ENCODE measurements at places on chromosomes 16 and 17. TPM values are rescaled to one million over a fixed set of nuclear protein-coding genes. Genes with fewer than 3 reads are reported as not detected.

Gene MT1G
- 2.9 TPM for total RNA-seq

Gene CLEC10A
- not detected for total RNA-seq

Gene PYDC1
- not detected for total RNA-seq

Gene EPX
- not detected for total RNA-seq

Gene PDF
- total RNA-seq, result 14.4 TPM

Gene SMIM36
- total RNA-seq, result not detected

Gene ZNF750
- 0.11 TPM for total RNA-seq

- DNase-seq, result no peak
Measured at GRCh38 chr16:11727796-11728543, 14.7 kb downstream of the TXNDC11 start.

DNA sequence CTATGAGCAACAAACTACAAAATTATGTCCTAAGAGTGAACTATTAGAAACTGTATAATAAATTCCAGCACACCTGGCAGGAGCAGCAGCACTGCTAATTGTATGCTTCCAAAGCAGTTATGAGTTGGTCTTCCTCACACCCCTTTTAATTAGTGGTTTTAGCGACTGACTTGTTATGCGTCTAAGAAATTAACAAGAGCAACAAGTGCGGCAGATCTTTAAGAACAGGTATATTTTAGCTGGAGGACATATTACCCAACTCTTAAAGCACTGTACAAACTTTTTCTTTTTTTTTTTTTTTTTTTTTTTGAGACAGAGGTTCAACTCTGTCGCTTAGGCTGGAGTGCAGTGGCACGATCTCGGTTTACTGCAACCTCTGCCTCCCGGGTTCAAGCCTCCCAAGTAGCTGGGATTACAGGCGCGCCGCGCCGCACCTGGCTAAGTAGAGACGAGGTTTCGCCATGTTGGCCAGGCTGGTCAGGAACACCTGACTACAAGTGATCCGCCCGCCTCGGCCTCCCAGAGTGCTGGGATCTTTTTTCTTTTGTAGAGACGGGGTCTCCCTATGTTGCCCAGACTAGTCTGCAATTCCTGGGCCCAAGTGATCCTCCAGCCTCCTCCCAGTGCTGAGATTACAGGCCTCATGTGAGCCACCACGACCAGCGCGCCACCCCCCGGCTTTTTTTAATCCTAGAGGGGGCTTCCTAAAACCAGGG lies 1.6 kb upstream of the FBXL20 start:
- no peak for DNase-seq

GRCh38 chr16:11752856-11753255 lies 10.2 kb upstream of the TXNDC11 start:
- no peak for DNase-seq

- DNase-seq, result no peak
Measured at GRCh38 chr16:86087011-86087895, 188.3 kb downstream of the IRF8 start.

DNA sequence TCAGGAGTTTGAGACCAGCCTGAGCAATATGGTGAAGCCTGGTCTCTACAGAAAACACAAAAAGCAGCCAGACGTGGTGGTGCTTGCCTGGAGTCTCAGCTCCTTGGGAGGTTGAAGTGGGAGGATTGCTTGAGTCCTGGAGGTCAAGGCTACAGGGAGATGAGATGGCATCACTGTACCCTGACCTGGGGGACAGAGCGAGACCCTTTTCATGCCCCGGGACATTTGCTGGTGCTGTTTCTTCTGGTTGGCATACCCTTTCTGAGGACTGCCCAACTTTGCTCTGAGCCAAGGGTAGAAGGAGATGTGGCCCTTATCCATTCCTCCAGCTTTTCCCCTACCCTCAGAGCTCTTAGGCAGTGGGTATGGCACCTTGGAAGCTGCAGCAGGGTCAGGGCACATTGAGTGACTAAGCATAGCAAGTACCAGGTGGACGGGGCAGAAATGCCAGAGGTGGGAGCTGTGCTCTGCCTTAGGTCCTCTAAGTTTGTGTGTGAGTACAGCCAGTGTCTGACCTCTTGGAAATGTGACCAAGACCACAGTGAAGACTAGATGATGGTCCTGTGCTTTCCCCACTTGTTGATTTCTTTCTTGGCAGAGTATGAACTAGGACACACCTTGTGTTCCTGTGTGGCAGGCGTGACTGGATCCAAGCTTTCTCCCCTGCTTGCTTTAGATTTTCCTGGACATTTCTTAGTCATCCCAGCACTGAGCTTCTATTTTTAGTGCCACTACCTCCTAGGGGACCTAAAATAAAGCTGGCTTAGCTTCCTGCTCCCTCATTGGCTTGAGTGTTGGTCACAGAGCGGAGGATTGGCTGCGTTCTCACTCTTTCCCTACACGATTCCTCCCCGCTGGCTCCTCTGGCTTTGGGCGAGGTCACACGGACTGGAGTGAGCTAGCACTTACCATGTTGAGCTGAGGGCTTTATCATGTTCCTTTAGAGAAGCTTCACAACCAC lies 9.9 kb upstream of the EDC4 start:
- DNase-seq, result no peak

- no peak for DNase-seq
Measured at GRCh38 chr17:2060681-2061440, 6.0 kb downstream of the HIC1 start.

- DNase-seq, result no peak
Measured at GRCh38 chr16:883340-883739, 82.8 kb upstream of the GNG13 start.

DNA sequence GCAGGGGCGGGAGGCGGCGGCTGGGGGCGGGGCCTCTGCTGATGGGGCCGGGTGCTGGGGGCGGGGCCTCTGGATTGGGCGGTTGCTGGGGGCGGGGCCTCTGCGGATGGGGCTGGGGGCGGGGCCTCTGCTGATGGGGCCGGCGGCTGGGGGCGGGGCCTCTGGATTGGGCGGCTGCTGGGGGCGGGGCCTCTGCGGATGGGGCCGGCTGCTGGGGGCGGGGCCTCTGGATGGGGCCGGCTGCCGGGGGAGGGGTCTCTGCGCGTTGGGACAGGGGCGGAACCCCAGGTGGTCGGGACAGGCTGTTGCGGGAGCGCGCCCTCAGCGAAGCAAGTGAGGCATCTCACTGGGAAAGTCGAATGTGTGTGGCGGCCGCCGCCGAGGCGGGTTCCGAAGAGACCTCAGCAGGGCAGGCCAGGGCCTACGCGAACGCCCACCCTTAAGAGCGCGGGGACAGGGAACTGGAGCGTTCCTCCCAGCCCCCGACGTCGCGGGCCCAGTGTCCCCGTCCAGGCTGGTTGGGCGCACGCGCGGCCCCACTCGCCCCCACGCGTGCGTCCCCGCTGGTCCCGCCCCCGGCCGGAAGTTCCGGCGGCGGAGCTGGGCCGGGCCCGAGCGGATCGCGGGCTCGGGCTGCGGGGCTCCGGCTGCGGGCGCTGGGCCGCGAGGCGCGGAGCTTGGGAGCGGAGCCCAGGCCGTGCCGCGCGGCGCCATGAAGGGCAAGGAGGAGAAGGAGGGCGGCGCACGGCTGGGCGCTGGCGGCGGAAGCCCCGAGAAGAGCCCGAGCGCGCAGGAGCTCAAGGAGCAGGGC lies at the start of gene STUB1:
Gene STUB1 (plus strand): TSS at position 597 of the 811 bp plus-strand sequence. CDS start 116 bp downstream, at position 713.
- DNase-seq, result peak; percentile 82

GRCh38 chr17:76830987-76831715 lies 37.1 kb upstream of the MGAT5B start:
- no peak for DNase-seq

DNA sequence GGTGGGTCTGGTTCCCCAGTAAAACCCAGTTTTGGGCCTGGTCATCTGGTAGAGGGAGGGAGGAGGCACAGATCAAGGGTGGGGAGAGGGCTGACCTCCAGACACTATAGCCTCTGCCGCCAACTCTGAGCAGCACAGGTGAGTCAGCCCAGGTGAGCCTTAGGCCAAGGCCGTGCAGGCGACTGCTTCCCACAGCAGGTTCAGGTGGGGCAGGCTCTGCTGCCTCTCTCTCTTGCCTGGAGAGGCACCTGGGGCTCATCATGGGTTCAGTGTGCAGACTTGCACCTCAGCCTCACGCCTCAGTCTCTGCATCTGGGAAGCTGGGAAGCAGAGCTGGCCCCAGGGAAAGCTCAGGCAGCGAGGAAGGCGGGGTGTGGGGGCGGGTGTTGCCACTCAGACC lies 37.8 kb upstream of the IL34 start:
- no peak for DNase-seq

DNA sequence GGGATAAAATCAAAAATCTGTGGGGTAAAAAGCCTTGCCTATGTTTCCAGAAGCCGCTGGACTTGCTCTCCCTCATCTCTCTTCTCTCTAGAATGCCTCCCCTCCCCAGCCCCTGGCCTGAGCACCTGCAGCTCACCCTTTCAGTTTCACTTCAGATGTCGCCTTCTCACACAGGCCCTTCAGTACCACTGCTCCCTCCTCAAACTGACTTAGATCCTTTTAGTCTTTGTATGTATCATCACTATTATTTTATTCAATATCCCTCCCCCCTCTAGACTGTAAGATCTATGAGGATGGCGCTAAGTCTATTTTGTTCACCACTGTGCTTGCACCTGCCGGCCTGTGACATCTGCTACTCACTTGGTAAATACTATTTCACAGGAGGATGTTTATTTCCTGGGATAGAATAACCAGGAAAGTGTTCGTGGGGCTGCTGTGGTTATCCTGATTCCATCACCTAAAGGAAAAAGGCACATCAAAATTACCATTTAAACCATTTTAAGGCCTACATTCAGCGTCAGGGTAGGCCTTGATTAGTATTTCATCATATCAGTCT lies 122.3 kb downstream of the MRTFB start:
- no peak for DNase-seq

DNA sequence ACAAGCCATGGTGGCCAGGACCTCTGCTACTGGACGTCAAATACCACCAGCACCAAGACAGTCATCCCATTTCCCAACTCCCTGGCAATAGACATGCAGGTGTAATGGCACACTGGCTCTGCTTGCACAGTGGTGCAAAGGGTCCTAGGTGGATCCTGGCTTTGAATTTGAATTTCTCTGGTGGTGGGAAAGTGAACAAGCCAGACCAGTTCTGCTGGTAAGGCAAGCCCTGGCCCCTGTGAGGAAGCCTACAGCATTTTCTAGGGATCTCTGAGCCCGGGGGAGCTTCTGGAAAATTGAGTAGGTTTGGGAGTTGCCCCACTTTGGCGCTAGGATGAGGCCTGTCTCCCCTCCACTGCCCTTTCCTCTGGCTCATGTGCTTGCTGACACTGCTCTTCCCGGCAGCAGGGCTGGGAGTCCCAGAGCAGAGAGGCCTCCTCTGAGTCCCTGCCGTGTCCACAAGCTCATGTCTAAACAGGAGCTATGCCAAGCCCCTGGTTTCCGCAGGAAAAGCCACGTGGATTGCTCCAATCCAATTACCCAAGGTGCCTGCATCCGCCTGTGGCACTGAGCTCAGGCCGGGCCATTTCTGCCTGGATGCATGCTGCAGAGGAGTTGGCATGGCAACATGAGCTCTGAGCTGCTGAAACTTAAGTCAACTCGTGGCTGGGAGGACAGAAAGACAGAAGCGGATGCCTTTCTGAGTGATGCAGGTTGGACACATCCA lies 67.0 kb downstream of the PRMT7 start:
- no peak for DNase-seq

DNA sequence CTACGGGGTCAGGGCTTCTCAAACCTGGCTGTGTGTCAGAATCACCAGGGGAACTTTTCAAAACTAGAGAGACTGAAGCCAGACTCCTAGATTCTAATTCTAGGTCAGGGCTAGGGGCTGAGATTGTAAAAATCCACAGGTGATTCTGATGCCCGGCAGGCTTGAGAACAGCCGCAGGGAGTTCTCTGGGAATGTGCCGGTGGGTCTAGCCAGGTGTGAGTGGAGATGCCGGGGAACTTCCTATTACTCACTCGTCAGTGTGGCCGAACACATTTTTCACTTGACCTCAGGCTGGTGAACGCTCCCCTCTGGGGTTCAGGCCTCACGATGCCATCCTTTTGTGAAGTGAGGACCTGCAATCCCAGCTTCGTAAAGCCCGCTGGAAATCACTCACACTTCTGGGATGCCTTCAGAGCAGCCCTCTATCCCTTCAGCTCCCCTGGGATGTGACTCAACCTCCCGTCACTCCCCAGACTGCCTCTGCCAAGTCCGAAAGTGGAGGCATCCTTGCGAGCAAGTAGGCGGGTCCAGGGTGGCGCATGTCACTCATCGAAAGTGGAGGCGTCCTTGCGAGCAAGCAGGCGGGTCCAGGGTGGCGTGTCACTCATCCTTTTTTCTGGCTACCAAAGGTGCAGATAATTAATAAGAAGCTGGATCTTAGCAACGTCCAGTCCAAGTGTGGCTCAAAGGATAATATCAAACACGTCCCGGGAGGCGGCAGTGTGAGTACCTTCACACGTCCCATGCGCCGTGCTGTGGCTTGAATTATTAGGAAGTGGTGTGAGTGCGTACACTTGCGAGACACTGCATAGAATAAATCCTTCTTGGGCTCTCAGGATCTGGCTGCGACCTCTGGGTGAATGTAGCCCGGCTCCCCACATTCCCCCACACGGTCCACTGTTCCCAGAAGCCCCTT lies 10.9 kb downstream of the STH start:
- no peak for DNase-seq

DNA sequence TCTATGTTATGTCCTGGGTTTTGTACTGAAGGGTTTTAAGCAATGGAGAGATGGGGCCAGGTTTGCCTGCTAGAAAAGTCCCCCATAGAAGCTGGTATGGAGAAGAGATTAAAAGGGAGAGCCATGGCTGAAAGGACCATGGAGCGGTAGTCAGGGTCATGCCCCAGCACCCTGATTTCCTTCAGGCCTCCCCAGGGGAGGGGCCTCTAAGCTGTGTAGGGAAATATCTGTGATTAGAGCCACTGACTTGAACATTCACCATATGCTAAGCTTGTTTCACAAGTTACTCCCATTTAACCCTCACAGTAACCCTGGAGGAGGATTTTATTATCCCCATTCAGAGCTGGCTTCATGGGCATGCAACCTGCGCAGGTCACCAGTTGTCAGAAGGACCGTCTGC lies 3.8 kb upstream of the ATP2A3 start:
- no peak for DNase-seq

DNA sequence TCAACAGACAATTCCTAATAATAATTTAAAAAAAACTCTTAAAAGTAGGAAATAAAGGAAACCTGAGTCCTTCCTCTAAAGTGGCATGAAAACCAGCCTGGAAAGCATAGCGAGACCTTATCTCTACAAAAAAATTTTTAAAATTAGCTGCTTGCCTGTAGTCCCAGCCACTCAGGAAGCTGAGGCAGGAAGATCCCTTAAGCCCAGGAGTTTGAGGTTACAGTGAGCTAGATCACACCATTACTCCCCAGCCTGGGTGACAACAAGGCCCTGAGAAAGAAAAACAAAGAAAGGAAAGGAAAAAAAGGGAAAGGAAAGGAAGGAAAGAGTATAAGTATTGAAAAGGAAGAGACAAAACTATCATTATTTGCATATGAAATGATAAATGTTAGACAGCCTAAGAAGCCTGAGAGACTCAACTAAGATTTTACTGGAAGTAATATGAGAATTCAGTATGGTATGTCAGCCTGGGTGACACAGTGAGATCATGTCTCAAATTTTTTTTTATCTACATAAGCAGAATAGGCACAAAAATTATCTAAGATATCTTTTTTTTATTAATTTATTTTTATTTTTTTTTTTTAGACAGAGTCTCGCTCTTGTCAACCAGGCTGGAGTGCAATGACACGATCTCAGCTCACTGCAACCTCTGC lies 113.0 kb downstream of the GOSR1 start:
- no peak for DNase-seq
